ENCODE measurements at places on chromosomes 11 and 22.

DNA sequence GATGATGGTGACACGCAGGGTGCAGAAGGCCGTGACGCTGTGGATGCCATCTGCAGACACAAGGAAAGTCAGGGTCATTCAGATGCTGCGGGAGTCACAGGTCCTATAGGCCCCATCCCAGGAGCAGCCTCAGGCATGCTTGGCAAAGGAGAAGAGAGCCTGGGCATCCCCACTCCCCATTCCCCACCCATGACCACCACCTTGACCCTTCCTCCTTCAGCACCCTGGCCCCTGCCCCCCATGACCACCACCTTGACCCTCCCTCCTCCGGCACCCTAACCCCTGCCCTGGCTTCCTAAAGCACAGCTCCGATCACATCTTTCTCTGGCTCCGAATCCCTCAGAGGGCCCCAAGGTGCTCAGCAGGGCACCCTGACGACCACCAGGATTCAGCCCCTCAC is 73.1 kb downstream of the CELSR1 start:
- no peak overlapping the region for H3K4me3 ChIP-seq
- H3K4me1 ChIP-seq = no peaks in the 10 kb centered on the region
- no peaks in the 10 kb centered on the region for H3K27me3 ChIP-seq
- no peak for DNase-seq
- no peak overlapping the region for H3K27ac ChIP-seq

DNA sequence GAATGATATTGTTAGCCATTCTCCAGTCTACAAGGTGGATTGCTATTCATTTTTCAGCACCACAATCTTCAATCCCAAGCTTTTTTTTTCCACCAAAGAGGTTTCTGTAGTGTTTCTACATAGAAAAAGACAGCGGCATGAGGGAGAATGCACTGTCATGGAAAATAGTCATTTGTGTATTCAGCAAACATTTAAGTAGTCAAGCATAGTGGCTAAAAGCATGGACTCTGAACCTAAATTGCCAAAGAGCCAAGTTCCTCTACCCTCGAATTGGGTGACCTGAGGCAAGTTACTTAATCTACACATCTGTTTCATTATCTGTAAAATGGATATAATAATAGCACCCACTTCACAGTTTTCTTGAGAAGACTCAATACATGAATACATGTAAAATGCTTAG is 14.2 kb downstream of the GAS2 start:
- H3K27me3 ChIP-seq = peaks cover 7% of the 10 kb centered on the region
- DNase-seq = no peak
- H3K27ac ChIP-seq = no peak overlapping the region

- H3K4me1 ChIP-seq = no peaks in the 10 kb centered on the region
- H3K27me3 ChIP-seq = no peaks in the 10 kb centered on the region
- peaks cover 14% of the 10 kb centered on the region for H3K36me3 ChIP-seq
Measured at GRCh38 chr22:19931514-19931913, 10.1 kb upstream of the COMT start.

DNA sequence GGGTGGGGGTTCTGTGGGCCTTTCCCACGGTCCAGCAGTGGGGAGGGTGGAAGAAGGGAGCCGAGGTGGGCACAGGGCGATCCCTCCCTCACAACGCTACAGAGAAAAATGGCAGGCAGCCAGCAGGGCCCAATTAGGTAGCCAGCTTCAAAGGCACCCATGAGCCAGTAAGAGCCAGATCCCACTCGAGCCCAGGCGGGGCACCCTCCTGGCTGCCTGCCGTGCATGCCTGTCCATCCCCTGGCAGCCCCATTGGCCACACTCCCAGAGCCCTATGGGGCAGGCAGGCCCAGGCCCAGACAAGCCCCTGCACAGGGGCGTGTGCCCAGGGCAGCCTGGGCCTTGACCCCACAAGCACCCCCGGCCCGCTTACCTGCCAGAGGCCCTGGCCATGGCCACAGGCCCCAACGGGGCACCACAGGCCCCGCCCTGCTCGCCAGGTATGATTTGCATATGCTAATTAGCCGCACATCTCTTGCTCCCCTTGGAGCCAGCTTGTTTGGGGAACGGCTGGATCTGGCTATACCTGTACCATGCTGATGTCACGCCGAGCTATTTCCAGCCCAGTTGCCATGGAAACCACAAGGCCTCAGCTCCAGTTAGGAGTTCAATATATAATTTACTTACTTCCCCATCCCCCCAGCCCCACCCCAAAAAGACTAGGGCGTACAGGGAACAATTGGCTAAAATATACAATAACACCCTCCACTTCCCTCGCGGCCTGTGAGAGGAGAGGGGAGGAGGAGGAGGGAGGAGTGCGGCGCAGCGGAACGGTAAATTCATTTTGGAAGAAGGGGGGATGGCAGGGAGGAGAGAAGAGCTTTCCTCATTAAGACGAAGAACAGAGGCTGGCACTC is 47.5 kb upstream of the TCF20 start:
- no peaks in the 10 kb centered on the region for H3K27me3 ChIP-seq
- no peak overlapping the region for H3K4me3 ChIP-seq
- no peaks in the 10 kb centered on the region for H3K36me3 ChIP-seq

DNA sequence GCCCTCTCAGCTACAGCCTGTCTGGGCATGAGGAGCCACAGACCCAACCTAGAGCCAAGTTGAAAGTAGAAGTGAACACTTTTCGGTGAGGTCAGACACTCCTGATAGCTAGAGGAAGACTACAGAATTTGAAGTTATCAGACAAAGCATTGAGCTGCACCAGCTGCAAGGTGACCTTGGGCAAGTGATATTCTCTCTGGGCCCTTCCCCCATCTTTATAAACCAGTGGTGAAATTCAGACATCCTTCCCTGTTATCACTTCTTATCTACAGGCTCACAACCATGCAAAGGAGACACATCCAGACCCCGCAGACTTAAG is 8.0 kb upstream of the PMM1 start:
- no peak overlapping the region for H3K27ac ChIP-seq
- peaks cover 25% of the 10 kb centered on the region for H3K36me3 ChIP-seq
- H3K4me3 ChIP-seq = no peak overlapping the region
- peaks cover 2% of the 10 kb centered on the region for H3K4me1 ChIP-seq

- no peaks in the 10 kb centered on the region for H3K36me3 ChIP-seq
- H3K27me3 ChIP-seq = no peaks in the 10 kb centered on the region
- DNase-seq = no peak
- H3K4me1 ChIP-seq = no peaks in the 10 kb centered on the region
- no peak overlapping the region for H3K27ac ChIP-seq
Measured at GRCh38 chr11:26580929-26581328, 8.9 kb upstream of the MUC15 start.

DNA sequence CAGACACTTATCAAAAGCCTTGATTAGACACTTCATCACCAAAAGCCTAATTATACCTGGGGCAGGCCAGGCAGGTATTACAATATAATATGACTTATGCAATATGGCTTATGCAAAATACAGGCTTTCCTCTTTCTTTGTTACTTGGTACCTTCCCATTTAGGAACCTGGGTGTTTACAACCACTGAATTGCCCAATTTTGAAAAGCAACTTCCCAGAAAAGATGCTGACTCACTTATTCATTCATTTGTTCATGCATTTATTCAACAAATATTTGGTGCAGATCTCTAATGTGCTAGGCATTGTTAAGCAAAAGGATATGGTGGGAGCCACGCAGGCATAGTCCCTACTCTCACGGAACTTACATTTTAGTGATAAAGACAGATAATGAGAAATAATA is 13.6 kb upstream of the JAML start:
- H3K27ac ChIP-seq = peak overlapping the region; percentile 70
- H3K27me3 ChIP-seq = no peaks in the 10 kb centered on the region
- peak overlapping the region; percentile 77 for H3K4me3 ChIP-seq
- DNase-seq = no peak

GRCh38 chr11:2222451-2222850 is 47.9 kb downstream of the ASCL2 start:
- H3K27me3 ChIP-seq = peaks cover 19% of the 10 kb centered on the region
- DNase-seq = peak; percentile 2
- H3K4me3 ChIP-seq = no peak overlapping the region
- H3K4me1 ChIP-seq = no peaks in the 10 kb centered on the region
- H3K36me3 ChIP-seq = no peaks in the 10 kb centered on the region

- H3K36me3 ChIP-seq = no peaks in the 10 kb centered on the region
- no peaks in the 10 kb centered on the region for H3K4me1 ChIP-seq
- DNase-seq = no peak
Measured at GRCh38 chr22:39646398-39647063, 76.0 kb downstream of the CACNA1I start.

DNA sequence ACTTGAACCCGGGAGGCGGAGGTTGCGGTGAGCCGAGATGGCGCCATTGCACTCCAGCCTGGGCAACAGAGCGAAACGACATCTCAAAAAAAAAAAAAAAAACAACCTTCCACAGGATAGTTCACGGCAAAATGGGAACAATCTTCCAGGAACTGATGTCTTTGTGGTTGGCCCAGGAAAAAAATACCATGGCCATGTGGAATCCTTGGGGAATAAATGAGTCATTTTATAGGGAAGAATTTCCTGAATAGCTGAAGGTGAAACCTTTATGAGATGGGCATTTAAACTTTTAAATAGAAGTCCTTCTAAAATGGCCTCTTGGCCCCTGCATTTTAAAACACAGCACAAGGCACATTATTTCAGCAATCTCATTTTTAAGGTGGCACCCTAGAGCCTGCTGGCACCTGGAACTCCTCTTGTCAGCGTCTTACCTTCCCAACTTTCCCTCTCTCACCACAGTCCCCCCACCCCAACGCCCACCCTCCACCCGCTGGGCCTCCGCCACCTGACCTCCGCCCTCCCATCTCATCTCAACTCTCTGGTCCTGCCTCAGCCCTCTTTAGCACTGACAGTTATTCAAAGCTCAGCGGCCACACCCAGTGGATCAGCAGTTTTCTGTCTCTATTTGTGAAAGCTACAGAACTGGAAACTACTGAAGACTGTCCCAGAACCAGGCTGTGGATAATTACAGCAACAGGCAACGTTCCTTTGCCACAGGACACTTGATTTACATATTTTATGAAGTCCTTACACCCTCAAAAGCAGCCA is 43.1 kb downstream of the SCGB1A1 start:
- DNase-seq = no peak
- H3K4me3 ChIP-seq = no peak overlapping the region
- H3K4me1 ChIP-seq = peaks cover 6% of the 10 kb centered on the region
- H3K27me3 ChIP-seq = no peaks in the 10 kb centered on the region
- H3K27ac ChIP-seq = no peak overlapping the region
- H3K36me3 ChIP-seq = no peaks in the 10 kb centered on the region

DNA sequence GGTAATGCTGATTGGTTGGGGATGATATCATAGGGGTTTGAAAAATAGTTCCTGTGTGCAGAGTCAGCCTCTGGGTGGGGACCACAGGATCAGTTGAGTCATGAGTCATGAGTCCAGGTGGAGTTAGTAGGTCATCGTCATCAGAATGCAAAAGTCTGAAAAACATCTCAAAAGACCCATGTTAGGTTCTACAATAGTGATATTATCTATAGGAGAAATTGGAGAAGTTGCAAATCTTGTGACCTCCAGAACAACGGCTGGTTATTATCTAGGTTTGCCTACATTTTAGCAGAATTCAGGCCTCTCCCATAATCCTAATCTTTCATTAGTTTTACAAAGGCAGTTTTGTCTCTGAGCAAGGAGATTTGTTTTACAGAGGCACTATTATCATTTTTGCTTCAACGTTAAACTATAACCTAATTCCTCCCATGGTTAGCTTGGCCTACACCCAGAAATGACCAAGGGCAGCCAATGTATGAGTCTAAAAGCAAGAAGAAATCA is 38.9 kb downstream of the MS4A2 start:
- H3K36me3 ChIP-seq = no peaks in the 10 kb centered on the region
- no peak overlapping the region for H3K27ac ChIP-seq
- H3K27me3 ChIP-seq = no peaks in the 10 kb centered on the region
- DNase-seq = no peak
- H3K4me3 ChIP-seq = no peak overlapping the region
- H3K4me1 ChIP-seq = no peaks in the 10 kb centered on the region

GRCh38 chr11:73372375-73372993 is 3.7 kb upstream of the RELT start:
- no peak overlapping the region for H3K27ac ChIP-seq
- no peak for DNase-seq
- no peak overlapping the region for H3K4me3 ChIP-seq

GRCh38 chr11:60923800-60924109 is 505 bp upstream of the TMEM132A start:
- H3K36me3 ChIP-seq = peaks cover 22% of the 10 kb centered on the region
- H3K27me3 ChIP-seq = peaks cover 26% of the 10 kb centered on the region
- H3K4me3 ChIP-seq = peak overlapping the region; percentile 49
- peaks cover 4% of the 10 kb centered on the region for H3K4me1 ChIP-seq
- no peak for DNase-seq
- no peak overlapping the region for H3K27ac ChIP-seq

GRCh38 chr22:29320546-29320945 is 5.0 kb upstream of the RASL10A start:
- H3K4me1 ChIP-seq = no peaks in the 10 kb centered on the region
- H3K27ac ChIP-seq = no peak overlapping the region
- no peaks in the 10 kb centered on the region for H3K36me3 ChIP-seq
- no peak for DNase-seq

- H3K27me3 ChIP-seq = no peaks in the 10 kb centered on the region
- H3K27ac ChIP-seq = no peak overlapping the region
- DNase-seq = no peak
- no peak overlapping the region for H3K4me3 ChIP-seq
Measured at GRCh38 chr22:25929321-25929878, 187.4 kb downstream of the MYO18B start.

DNA sequence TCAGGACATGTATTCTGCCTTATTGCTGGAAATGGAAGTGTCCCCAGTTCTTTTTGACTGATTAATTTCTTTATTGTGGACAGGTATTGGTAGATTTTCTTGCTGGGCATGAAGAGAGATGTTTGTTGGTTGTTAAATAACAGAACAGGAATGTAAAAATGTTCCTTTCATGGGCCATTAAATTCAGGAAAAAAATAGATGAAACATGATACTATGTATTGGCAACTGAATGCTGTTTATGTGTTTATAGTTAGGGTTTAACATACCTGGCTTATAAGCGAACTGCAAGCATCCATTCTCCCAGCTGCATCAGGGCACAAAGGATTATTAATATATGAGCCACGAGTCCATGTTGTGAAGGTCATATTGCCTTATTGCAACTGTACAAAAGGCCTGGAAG is 368.5 kb downstream of the NELL1 start:
- no peak overlapping the region for H3K27ac ChIP-seq
- no peaks in the 10 kb centered on the region for H3K27me3 ChIP-seq
- H3K4me1 ChIP-seq = no peaks in the 10 kb centered on the region
- H3K36me3 ChIP-seq = no peaks in the 10 kb centered on the region
- DNase-seq = no peak
- H3K4me3 ChIP-seq = no peak overlapping the region

- no peak overlapping the region for H3K27ac ChIP-seq
- H3K27me3 ChIP-seq = peaks cover under 1% of the 10 kb centered on the region
- DNase-seq = no peak
- H3K36me3 ChIP-seq = no peaks in the 10 kb centered on the region
- no peak overlapping the region for H3K4me3 ChIP-seq
Measured at GRCh38 chr22:49334449-49334789, 493.3 kb downstream of the BRD1 start.
